Caki2 (cell line): ENCODE measurements at places on chromosomes 3 and 15.
A peak's percentile ranks its signal among the peaks of the same experiment; 100 is the strongest.

- DNase-seq = no peak
Observed at GRCh38 chr3:101203411-101203810, 117.0 kb downstream of the IMPG2 start.

- no peak for DNase-seq
Observed at GRCh38 chr3:5653426-5654143, 466.1 kb downstream of the EDEM1 start.

DNA sequence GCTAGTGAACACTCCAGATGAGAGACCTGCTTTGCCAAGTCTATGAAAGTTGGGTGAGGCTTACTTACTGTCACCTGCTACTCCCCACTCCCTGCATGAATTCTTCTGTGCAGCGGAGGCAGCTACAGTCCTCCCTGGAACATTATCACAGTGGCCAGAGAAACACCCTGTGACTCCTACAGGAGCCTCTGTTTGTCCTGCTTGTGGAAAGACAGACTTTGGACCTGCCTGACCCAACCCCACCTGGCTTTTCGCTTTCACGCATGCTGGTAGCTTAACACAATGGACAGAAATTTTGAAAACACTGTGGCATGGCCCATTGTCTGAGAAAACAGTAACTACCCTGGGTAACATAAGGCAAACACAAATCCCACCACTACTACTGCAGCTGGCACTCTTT lies 1565.5 kb upstream of the CADM2 start:
- no peak for DNase-seq

DNA sequence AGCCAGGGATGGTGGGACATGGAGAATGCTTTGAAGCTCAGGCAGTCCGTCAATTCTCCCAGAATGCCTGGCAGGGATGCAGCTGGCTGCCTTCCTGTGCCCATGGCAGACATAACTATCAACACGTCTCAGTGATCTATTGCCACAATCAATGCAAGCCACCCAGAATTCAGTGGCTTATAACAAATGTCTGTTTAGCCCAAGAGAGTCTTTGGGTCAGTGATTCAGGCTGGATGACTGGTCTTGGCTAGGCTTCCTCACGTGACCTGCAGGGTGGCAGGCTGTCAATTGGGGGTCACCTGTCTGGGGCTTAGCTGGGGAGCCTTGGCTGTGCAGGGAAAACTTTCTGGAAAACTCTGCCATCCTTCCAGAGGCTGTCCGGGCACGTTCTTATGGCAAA lies 213.1 kb upstream of the LRRFIP2 start:
- no peak for DNase-seq

GRCh38 chr3:3906171-3906570 lies 106.9 kb downstream of the LRRN1 start:
- DNase-seq = no peak

DNA sequence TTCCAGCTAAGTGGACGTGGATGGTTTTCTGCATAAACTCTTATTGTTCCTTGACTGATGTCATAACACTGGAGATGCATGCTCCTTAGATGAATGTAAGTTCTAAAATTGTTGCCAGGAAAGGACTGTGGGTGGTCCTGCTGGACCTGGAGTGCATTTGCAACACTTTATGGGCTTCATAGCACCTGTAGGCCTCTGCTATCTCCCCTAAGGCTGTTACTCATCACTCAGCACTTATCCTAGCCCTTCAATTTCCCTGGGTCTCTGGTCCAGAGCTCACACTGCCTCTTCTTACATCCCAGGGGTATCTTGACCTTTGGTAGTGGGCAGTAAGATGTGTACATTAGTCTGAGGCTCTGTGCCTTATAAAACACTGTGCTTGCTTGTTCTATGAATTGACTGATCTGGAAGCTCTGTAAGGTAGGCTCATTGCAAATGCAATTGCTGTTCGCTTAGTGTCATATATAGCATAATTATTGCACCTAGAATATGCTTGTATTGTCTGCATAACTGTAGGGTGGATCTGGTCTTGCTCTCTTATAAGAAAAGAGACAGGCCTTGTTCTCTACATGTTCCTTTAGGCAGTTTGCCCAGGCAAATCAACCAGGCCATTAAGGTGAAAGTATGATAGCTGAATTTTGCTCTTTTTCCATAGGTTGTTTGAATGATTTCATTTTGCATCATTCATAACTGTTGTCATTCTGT lies 35.8 kb downstream of the SLCO3A1 start:
- no peak for DNase-seq

GRCh38 chr3:25483456-25483855 lies 55.4 kb downstream of the RARB start:
- DNase-seq = peak; percentile 37

- DNase-seq = no peak
Observed at GRCh38 chr3:105362021-105362665, 4.6 kb upstream of the ALCAM start.

- DNase-seq = no peak
Observed at GRCh38 chr3:58659051-58659675, 7.4 kb downstream of the FAM3D start.

- DNase-seq = no peak
Observed at GRCh38 chr3:20060974-20061685, 20.9 kb downstream of the KAT2B start.

- peak; percentile 16 for DNase-seq
Observed at GRCh38 chr3:69855436-69856162, 116.3 kb downstream of the MITF start.

DNA sequence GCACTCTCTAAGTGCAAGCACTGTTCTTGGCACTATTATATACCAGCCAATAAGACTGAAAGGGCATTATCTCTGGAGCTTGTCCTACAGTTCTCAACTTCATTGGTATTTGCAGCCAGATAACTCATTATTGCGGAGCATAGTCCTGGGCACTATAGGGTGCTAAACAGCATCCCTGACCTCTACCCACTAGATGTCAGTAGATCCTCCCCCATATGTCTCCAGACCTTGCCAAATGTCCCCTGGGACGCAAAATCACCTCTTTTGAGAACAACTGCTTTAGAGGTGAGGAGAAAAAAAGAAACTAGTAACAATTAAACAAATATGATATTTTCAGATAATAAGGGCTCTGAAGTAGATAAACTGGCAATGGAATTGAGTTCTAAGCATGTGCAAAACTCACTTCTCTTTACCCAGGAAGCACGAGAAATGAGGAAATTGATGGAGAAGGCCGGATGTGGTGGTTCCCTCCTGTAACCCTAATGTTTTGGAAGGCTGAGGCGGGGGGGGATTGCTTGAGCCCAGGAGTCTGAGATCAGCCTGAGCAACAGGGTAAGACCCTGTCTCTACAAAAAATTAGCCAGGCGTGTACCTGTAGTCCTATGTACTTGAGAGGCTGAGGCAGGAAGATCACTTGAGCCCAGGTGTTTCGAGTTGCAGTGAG lies 61.4 kb downstream of the FRMD4B start:
- no peak for DNase-seq

DNA sequence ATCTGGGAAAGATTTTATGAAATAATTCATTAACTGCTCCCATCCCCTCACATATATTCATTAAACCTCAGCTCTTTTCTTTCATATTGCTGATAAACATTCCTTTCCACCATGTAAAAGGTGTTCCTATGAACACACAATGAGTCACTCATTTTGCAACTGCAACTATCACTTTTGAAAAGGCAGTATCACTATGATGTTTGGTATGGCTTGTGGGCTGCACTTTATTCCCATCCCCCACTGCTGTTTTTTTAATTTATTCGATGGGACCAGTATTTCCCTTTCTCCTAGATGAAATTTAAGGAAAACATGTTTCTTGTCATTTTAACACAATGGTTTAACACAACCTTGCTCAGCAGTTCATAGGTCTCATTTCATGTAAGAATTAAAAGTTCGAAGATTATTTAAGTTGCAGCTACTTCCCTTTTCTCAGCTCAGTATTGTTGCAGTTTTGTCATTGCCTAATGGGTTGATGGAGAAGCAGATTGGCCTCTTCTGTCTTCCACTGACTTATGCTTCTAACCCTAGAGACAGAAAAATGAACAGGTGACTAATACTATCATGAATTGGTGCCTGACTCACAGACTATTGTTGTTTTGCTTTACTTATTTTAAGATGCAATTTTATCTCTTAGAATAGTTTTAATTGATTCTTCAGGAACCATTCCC lies 280.3 kb downstream of the ZPLD1 start:
- peak; percentile 26 for DNase-seq

- no peak for DNase-seq
Observed at GRCh38 chr3:905217-905616, 187.6 kb upstream of the CNTN6 start.

GRCh38 chr3:74269689-74270088 lies 344.8 kb downstream of the CNTN3 start:
- no peak for DNase-seq

- DNase-seq = no peak
Observed at GRCh38 chr3:84442533-84442932, 516.3 kb upstream of the CADM2 start.

GRCh38 chr3:46541835-46542234 lies 24.3 kb downstream of the LRRC2 start:
- DNase-seq = no peak

DNA sequence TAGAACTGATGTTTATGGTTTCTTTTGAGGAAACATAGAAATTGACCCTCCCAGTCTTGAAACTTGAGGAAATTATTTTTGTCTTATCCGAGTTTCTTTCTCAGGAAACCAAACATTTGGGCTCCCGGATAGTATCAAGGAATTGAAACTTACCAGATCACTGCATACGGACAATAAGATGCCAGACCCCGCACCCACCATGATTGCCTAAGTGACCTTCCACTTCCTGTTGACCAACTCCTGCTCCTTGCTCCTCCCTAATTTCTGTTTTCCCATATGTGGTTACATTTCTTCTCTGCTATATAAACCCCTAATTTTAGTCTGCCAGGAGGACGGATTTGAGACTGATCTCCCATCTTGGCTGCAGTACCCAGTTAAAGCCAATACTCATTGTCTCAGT lies 118.4 kb upstream of the TPRG1 start:
- DNase-seq = no peak

DNA sequence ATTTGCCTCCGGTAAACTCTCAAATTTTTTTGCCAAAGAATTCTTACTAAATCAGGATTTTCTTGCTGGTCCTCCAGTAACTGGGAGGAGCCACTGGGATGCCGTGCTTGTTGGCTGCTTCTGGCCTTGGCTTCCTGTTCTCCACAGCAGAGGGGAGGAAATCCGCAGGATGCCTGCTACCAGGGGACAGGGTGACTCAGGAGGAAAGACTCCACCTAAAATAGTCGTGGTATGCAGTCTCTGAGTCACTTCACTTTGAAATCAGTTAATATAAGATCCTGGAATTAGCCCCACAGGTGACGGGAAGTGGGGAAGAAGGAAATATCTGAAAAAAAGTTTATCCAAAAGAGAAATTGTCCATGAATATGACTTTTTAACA lies 6.5 kb upstream of the TM4SF18 start:
- peak; percentile 88 for DNase-seq

DNA sequence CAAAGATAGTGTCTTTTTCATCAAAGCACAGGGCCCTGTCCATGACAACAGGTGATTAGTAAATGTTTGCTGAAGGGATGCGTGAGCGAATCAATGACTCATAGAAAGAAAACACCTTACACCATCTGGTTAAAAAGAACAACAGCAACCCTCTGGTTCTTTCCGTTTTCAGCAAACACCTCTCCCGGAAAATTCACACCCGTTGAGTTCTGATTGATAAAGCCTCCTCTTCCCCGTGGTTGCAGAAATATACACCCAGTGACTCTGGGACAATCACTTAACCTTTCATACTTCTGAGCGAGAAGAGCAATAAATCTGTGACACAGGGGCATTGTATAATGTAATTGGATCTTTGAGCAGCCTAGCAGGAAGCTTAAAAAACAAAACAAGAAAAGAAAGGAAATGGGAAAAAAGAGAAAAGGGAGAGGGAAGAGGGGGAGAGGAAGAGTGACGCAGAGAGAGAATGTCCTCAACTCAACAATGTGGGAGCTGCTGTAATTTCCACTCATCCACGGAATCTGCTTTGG lies 37.6 kb downstream of the ADAMTS9 start:
- DNase-seq = peak; percentile 64

GRCh38 chr3:113275929-113276750 lies 64.8 kb downstream of the BOC start:
- DNase-seq = no peak

- DNase-seq = no peak
Observed at GRCh38 chr3:196558476-196558875, 9.9 kb downstream of the WDR53 start.

DNA sequence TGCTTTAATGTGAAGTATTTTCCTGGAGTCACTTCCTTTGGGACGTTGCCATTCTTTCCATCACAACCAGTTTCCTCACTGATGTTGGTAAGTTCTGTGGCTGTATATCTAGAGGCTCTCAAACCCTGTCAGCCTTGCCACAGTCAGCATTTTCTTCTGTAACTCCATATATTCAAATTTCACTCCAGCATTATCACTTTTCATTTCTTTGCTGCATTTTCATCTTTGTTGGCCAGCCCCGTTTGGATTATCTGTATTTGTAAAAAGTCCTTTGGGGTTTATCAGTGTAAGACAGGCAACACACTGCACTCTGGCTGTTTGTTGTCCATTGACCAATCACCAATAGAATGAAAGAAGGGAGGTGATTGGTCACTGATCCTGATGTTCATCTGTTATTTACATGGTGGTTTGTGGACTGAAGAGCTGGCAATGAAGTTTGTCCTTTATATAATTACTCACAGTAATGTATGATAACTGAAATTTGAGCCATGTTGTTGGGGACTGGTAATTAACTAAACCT lies 20.3 kb downstream of the GMPS start:
- peak; percentile 13 for DNase-seq
